Erythroblast (primary cell): ENCODE measurements at places on chromosomes 16 and 17.
A peak's percentile ranks its signal among the peaks of the same experiment; 100 is the strongest.

- no peak for DNase-seq
Measured at GRCh38 chr17:65780111-65780510, 218.7 kb upstream of the AXIN2 start.

GRCh38 chr17:57201481-57201880, 54.8 kb upstream of the MSI2 start:
- no peak for DNase-seq

DNA sequence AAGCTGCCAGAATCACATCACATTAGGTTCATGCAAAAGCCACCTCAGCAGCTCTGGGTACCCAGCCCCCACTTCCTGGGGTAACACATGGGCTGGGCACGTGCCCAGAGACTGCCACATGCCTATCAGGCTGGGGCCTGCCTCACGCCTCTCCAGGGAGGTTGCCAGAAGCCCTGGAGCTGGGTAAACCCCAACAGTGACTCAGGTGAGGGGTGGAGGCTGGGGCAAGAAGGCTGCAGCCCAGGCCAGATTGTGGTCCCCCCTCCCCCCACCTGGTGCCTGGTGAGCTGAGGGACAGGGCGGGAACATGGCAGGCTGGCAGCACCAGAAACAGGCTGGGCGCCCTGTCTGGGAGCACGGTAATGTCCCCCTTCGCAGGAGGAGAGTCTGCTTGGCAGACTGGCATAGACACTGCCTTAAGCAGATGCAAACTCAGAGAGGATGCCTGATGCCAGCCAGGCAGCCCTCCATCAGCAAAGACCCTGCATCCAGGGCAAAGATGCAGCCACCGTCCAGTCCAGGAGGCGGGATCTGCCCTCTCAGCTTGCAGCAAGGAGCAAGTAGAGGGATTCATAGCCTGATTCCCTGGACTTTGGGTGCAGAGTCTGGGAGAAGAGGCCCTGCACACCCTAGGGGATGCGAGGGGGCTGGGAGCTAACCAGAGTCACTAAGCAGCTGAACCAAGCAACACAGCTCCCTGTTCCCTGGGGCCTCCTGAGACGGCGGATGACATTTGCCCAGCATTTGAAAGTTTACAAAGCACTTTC, 28.8 kb downstream of the NGFR start:
- no peak for DNase-seq

- DNase-seq, result no peak
Measured at GRCh38 chr16:1427473-1428461, 3.1 kb upstream of the PERCC1 start.

GRCh38 chr17:58324409-58325288, 3.9 kb downstream of the TSPOAP1 start:
- DNase-seq, result peak; percentile 47

DNA sequence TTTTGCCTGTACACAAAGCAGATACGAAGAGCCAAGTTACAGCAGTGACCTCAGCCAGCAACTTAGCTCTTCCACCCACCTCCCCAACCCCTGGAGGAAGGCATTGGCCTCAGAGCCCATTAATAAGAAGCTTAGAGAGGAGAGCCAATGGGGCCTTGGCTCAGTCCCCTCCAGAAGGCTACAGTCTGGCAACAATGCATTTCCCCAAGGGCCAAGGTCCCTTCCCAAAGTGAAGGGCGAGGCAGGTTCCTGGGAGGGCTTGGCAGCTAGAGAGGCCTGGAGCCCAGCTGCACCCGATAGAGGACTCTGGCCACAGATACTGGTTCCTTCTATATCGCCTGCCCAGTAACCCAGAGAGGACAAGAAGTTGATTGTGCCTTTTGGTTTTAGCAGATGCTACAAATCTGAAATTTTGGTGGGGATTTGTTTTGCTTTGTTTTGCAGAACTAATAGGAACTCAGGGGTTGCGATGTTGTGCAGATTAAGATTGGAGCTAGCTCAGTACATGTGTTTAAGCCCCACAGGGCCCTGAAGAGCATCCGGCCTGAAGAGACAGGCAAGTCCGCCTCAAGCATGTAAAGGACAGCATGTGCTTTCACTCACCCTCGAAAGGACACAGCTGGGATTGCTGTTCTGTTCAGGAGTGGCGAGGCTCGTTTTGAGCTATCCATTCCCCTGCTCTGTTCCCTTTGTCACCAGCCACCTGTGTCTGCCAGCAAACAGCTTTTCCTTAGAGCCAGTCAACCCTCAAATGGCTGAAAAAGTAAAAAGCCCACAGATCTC, 12.0 kb upstream of the PNPO start:
- DNase-seq, result no peak

DNA sequence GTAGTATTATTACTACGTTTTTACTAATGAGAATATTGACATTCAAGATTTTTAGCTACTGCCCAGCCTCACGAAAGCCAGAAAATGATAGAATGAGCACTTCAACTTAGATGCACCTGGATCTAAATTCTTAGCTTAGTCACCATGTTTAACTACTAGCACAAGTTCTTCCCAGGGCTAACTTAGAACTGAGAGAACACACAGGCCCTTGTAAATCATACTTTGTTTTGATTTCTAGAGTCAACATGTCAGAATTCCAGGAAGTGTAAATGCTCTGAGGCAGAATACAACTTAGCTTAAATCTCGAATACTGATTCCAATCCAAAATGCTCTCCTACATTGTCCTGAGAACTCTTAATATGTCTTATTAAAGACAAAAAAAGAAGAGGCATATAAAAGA, 6.8 kb upstream of the ACSM1 start:
- no peak for DNase-seq
